ENCODE measurements at places on chromosomes 3 and 15. TPM values are rescaled to one million over a fixed set of nuclear protein-coding genes. Genes with fewer than 3 reads are reported as not detected.

The SNTN gene
- total RNA-seq, result not detected

The PLSCR5 gene
- not detected for total RNA-seq

The SEMA5B gene
- not detected for total RNA-seq

The FAM107A gene
- total RNA-seq, result not detected

The LAMB2 gene
- not detected for total RNA-seq

GRCh38 chr3:177351757-177352158 lies 154.5 kb upstream of the TBL1XR1 start:
- H3K27me3 ChIP-seq, result no peaks in the 10 kb centered on the region
- peaks cover 50% of the 10 kb centered on the region for H3K4me1 ChIP-seq
- peak overlapping the region; percentile 62 for H3K27ac ChIP-seq
- peak; percentile 56 for DNase-seq

DNA sequence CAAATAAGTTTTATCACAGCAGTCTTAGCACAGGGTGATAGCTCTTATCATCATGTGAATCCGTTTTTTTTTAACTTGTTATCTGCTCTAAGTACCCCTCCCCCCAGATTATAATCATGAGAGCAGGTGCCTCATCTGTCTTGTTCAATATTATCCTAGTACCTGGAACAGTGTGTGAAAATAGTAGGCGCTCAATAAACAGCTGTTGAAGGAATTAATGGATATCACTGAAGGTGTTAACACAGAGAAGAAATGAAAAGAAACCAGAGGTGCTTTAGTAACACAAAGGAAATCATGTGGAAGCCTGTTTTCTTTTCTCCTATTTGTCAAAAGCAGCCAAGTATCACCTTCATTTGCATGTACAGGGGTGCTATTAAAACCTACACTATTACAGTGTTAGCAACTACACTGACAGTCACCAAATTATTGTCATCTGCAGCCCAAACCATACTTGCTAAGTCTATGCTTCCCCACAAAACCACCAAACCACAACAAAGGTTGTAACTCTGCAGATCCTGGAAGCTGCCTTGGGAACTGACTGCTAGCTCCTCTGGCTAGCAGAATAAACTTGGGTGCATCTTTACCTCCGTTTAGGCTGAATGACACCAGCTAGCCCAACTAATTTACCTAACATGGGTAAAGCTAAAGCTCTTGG lies 2.9 kb downstream of the XPC start:
- peaks cover 54% of the 10 kb centered on the region for H3K4me1 ChIP-seq
- H3K27ac ChIP-seq, result peak overlapping the region; percentile 39
- no peaks in the 10 kb centered on the region for H3K27me3 ChIP-seq
- H3K36me3 ChIP-seq, result peaks cover 20% of the 10 kb centered on the region
- peak; percentile 62 for DNase-seq

DNA sequence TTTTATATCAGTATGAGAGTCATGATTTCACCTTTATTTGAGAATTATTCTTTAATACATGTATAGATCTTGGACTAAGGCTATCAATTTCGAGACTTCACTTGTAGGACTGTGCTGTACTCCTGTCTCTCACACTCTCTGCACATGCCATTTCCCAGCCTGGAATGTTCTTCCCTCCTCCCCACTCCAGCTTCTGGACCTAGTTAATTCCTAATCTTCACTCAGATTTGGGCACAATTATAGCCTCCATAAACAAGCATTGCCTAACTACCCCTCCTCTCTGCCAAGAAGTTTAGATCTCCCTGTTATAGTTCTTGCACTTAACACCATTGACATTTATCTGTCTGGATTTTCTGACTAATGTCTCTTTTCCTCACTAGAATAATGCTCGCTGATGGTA lies 88.3 kb downstream of the FHIT start:
- peaks cover 2% of the 10 kb centered on the region for H3K4me1 ChIP-seq
- peaks cover 23% of the 10 kb centered on the region for H3K36me3 ChIP-seq
- H3K27ac ChIP-seq, result no peak overlapping the region
- DNase-seq, result no peak
